ENCODE measurements at places on chromosomes 12 and 14.

DNA sequence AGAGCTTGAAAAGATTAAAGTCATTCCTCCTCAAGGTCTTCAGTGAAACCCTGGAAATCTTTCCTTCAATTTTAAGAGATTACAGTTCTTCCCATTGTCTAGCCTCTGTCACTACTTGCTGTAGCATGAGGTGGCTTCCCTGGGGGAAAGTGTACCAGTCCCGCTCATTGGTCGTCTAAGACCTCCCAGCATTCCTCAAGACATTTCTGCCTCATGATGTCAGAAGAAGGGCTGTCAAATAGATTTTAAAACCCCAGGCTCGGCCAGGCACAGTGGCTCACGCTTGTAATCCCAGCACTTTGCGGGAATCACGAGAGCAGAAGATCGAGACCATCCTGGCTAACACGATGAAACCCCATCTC is 46.7 kb downstream of the SMUG1 start:
- DNase-seq = no peak

DNA sequence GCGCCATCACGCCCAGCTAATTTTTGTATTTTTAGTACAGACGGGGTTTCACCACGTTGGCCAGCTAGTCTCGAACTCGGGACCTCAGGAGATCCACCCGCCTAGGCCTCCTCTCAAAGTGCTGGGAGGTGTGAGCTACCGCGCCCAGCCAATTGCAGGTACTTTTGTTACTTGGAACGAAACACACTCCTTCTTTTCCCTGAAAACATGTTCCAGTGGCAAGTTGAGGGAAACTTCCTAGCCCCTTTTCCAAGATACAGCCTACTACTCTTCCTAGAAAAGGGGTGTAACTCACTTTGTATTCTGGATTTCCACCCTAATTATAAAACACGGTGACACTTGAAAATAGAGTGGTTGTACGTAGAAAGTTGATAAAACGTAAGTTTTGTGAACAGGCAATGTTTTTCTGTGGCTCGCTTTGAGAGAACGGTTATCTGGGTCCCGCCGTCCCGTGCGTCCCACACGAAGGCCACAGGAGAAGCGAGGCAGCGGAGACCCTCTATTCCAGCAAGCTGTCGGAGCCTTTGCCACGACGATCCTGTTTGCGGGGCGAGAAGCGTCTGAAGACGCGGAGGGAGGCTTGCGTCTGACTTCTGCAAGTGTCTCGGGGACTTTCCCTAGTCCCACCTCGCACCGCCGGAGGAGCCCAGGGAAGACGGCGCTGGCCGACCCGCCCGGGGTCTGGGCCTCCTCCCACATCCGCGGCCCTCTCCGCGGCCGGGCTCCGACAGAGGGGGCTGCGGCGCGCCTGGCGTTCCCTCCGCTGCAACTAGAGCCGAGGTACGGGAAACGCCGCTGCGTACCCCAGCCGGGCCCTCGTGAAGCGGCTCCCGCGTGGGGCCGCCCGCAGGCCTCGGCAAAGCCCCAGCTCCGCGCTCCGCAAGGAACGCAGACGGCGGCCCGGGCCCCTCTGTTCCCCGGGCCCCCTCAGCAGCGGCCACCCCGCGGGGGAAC is 745 bp downstream of the CDCA4 start:
- DNase-seq = peak; percentile 32

DNA sequence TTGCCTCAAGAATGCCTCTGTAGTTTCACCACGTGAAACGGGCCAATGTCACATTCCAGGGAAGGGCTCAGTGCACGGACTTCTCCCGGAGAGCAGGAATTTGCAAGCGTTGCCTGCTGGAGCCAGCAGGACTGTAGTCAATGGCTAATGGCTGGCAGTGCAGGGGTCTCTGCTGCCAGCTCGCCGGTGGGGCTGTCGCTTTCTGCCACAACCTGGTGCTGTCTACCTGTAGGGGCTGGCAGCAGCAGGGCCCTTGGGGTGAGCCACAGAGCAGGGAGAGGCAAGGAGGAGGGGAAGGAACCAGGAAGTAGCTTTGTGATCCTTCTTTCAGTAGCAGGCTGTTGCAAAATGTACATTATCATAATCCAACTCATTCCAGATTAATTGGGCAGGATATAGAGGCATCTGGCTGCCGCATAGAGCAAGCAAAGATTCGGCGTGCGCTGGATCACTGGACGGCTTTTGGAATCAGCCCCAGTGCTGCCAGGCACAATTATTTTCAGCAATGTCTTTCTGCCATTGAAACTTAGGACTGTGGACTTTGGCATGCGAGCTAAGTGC is 114.1 kb downstream of the PAPOLA start:
- DNase-seq = no peak

DNA sequence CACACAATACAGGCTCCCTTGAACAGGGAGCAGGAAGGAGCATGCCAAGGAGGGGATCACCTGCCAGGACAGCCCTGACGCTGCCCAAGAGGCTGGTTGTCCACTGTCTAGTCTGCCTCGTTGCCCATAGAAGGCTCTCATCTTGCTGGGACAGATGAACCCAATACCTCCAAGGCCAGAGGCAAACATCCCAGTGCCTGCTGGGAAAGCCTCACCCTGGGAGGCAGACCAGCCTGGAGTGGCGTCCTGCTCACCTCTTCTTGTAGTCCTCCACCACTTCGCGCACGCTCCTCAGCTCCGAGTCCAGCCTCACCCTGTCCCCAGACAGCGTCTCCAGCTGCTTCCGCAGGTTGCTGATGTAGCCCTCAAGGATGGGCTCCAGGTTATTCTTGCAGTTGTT is 2.4 kb downstream of the KRT73 start:
- no peak for DNase-seq

DNA sequence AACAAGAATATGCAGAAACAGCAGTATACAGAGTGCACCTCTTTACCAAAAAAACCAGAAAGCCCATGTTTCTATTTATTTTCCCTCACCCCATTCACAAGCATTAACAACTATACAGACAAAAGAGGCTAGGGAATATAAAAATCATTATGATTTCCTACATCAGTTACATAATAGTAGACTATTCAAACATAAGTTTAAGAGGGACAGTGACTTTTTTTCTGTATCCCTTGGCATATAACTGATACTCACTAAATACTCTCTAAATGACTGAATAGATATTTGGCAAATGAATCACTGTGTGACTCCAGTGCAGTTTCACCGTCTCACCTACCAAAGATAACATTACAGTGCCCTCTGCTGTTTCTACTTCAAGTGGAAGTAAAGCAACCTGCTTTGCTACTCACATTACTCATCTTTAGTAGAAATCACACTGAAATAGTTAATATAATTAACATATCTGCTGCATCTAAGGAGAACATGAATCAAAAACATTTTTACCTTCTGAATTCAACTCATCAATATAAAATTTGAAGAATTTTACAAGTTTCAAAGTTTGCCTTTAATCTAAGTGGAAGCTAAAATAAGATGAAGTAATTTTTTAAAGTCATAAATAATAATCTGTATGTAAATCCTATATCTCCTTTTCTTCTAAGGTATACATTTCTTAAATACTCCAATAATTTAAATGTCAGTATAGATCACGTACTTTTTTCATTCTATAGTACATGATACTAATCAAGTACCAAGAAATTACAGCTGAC is 103.8 kb downstream of the OSBPL8 start:
- no peak for DNase-seq

DNA sequence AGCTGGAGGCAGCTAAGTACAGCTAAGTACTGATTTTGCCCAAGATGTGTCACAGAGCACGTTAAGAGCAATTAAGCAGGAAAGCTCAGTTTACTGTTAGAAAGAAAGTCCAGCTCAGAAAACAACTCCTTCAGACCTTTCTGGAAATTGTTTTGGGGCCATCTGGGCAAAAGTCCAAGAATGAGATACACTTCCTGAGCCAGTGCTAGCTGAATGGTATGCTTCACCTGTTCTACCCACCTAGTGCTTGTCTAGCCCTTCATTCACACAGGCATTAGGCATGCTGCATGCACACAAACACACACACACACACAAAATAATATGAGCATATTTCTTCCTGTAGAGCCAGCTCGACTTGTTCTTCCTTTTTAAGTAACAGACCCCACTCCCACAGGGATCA is 6.6 kb upstream of the IKZF4 start:
- no peak for DNase-seq

GRCh38 chr12:110243227-110243626 is 37.8 kb upstream of the ATP2A2 start:
- DNase-seq = no peak

DNA sequence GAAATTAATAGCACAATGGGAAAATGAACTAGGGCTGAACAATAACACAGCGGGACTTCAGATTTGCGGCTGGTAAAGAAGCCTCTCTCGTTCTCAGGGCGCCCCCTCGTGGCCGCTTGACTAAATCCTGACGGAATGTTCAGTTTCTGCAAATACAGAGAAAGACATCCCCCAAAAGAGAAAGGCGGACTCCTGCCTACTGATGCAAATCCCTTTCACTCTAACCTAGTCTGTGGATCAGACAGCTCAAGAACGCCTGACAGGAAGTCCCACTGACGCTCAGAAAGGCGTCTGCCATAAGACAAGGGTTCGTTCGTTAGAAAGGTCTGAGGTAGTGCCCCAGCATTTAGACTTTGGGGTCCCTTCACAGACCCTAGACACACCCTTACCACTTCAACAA is 2.5 kb downstream of the NUAK1 start:
- peak; percentile 97 for DNase-seq

DNA sequence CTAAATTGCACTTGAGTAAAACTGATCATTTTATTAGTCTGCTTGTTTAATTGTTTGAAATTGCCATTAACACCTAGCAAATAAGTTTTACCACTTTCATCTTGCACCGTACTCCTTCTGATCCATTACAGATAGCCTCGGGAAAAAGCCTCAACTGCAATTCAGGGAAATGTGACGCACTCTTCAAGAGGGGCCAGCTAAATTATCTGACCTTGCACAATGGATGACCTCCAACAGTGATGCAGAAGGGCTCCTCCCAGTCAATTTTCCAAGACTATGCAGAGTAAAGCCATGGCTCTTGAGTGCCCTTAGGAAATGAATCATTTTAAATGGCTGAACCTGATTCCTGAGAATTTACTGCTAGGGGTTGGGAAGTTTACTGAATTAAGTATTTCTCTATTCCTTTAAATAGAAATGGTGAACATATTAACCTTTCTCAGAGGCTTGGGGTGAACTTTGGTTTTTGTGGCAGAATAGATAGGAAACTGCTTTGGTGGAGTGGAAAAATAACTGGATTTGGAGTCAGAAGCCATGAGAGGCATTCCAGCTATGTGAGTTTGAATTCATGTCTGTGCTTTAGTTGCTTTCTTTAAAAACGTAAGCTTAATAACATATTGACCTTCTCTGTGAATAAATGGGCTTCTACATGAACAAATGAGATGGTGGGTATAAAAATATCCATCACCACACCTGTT is 64.8 kb upstream of the OVCH1 start:
- no peak for DNase-seq

DNA sequence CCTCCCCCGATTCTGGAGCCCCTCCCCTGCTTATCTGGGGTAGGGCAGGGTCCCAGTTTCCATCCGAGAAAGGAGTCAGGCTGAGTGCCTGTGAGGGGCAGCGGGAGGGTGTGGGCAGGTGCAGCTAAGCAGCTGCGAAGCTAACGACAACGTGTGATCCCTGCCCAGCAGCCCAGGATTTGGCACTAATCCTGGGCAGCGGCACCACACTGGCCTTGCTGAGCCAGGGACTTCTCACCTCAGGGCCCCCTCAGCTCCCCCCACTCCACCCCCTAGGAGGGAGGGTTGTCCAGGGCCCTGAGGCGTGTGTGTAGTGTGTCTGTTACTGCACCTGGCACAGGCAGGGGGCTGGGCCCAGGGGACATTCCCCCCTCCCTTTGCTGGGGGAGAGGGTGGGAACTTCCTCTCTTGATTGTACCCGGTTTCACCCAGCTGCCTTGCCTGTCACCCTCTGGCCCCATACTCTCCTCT is 1.8 kb downstream of the SMIM41 start:
- DNase-seq = no peak

- DNase-seq = no peak
Measured at GRCh38 chr12:105261010-105261409, 25.0 kb upstream of the APPL2 start.

- no peak for DNase-seq
Measured at GRCh38 chr12:51519755-51520154, 71.3 kb upstream of the SCN8A start.

GRCh38 chr14:99524091-99524661 is 43.0 kb downstream of the CCNK start:
- DNase-seq = no peak

DNA sequence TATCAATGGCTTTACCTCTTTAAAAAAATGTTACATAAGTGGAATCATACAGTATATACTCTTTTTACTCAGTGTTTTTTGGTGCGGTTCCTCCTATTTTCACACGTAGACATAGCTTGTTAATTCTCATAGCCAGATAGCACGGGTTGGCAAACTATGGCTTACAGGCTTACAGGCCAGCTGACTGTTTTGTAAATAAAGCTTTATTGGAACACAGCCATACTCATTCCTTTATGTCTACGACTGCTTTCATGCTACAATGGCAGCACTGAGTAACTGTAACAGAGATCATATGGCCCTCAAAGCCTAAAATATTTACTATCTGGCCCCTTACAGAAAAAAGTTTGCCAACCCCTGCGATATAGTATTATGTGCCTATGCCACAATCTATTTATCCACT is 5.8 kb upstream of the DAAM1 start:
- no peak for DNase-seq

- DNase-seq = no peak
Measured at GRCh38 chr12:5518584-5519365, 86.9 kb downstream of the NTF3 start.

- no peak for DNase-seq
Measured at GRCh38 chr14:30528119-30528518, 30.8 kb upstream of the G2E3 start.

DNA sequence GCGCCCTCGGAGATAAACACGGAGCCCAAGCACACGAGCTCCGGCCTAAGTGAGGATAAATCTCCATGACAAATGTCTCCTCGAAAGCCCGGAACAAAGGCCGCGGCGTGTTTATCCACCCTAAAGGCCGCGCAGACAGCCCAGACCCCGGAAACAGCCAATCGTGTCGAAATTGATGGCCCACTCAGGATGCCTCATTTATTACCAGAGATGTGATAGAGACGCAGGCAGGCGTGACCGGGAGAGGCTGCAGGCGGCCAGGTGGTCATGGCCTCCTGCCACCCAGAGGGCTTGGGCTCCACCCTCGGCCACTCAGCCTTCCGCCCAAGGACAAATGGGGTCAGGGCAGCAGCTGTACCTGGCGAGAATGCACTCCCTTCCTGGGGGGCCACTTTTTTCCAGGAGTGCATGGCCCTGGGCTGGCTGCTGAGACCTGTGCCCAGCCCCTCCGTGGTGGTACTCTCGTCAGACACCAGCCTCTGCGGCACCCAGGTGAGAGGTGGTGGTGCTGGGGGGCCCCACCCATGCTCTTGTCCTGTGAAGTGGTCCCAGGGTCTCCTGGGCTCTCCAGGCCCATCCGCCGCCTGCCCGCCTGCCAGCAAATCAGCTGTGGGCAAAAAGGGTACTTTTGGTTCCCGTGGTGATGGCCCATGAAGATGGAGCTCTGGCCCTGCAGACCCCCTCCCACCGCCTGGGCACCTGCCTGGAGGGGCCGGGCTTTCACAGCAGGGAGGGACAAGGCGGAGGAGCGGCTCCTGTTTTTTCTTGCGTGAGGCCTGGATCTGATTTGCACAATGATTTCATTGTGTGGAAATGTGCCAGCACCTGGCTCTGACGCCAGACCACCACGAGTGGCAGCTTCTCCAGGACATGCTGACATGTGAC is 211.5 kb upstream of the C14orf180 start:
- no peak for DNase-seq

Measured in omental fat pad (tissue), 4 donors.